Lung (tissue), 17 donors: ENCODE measurements at places on chromosomes 11 and 22.
A peak's percentile ranks its signal among the peaks of the same experiment; 100 is the strongest.

GRCh38 chr22:30694640-30695350 lies at the start of gene OSBP2:
Gene OSBP2, plus strand, starts transcription at chr22:30694874. Its CDS starts 36 bp downstream, at chr22:30694910.
- peak; percentile 60 for DNase-seq

DNA sequence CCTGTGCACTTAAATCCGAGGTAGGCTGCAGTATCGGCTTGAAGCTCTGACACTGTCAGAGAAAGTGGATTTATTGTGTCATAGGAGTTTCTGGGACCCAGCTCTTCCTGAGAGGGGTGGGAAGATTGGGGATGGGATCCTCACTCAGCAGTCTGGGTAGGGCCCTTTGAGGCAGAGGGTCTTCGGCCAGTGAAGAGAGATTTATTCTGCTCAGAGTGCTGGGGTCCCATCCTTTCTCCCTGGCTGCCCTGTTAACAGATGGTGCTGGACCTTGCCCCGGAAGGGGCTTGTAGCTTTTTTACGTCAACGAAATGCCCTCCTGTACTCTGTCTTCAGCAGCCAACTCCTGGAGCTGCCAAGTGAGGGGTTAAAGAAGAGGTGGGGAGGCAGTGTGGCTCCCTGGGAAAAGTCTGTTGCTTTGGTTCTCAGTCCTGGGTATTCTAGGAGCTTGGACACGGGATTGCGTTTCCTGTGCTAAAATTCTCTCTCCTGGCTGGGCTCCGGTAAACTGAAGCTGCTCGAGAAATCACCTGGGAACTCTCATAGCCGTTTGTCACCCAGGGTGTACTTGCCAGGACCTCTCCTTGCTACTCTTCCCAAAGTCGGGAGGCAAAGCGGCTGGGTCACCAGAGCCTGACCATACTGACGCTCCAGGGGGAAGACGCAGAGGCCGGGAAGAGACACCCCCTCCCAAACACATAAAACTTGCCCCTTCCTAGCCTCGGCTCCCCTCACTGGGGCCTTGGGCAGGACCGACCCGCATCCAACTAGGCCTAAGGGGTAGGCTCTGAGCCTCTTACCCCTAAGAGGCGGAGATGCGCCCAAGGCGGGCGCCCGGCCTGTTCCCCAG lies 806 bp upstream of the SMDT1 start:
- peak; percentile 27 for DNase-seq

GRCh38 chr11:73217131-73217809 lies 811 bp upstream of the P2RY2 start:
- no peak for DNase-seq

DNA sequence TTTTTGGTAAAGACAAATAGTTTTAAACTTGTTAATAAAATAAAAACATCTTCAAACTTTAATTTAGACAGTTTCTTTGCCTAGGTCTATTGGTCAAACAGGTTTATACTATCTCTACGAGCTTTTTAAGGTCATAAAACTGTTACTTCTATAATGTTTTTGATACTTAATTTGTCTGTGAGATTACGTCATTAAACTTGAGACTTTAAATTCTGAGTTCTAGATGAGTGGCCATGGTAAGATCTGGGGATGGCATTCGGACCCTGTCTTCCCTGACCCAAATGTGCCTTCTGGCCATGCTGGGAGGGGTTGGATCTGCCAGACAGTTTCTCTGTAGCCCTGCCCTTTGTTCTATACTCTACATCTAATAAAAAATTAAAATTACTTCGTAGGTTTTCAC lies 497.8 kb downstream of the TMEM135 start:
- DNase-seq, result no peak

DNA sequence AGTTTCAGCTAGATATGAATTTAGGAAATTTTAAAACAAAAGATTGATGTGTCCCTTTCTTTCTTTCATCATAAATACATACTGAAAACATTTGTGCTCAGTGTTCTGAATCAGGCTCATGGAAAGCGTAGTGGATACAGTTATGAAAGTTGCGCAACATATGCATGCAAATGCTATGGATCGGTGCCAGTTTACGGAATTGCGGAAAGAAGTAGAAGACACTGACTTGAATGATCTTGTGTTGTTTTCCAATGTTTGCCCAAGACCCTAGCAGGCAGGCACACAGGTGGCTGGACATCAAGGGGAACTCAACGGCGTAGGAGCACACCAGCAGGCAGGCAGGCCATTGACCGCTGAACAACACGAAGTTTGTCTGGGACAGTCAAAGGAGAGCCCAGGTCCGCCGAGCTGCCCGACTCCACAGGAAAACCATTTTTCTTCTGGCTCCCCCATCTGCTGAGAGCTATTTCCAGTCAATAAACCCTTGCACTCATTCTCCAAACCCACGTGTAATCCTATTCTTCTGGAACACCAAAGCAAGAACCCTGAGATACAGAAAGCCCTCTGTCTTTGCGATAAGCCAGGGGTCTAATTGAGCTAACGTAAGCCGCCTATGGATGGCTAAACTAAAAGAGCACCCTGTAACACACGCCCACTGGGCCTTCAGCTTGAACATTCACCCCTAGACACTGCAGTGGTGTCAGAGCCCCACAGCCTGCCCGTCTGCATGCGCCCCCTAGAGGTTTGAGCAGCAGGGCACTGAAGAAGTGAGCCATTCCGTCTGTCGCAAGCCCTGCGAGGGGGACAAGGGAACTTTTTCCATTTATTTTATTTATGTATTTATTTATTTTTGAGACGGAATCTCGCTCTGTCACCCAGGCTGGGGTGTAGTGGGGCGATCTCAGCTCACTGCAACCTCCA lies 7.4 kb upstream of the BIRC3 start:
- DNase-seq, result peak; percentile 67

DNA sequence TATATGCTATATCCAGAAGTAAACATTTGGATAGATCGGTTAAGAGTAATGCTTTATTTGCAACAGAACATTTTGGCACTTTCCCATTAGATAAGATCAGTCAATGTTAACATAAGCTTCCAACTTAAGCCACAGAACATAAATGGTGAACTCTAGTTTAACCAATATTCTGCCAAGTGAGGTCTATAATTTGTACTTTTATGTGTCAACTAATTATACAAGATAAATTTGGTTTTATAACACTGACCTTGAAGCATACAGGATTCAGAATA lies 23.5 kb upstream of the BLID start:
- DNase-seq, result peak; percentile 61
